Activated CD4-positive, alpha-beta T cell treated with anti-CD3 and anti-CD28 coated beads, Interleukin-10, Interleukin-2, amounts not matched to agents 100 ng/mL and 50 ng/mL, durations not matched to agents 16 hours and 8 hours (primary cell): ENCODE measurements at places on chromosomes 4 and X.

DNA sequence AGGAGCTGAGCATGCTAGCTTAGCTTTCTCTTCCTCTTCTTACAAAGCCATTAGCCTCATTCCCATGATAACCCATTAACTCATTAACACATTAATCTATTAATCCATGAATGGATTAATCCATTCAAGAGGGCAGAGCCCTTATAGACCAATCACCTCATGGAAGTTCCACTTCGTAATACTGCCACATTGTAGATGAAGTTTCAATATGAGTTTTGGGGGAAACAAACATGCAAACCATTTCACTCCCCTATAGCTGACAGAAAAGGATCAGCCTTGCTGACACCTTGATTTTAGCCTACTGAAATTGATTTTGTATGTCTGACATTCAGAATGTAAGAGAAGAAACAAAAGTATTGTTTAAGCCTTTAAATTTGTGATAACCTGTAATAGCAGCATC is 251.8 kb upstream of the GALNTL6 start:
- no peak for DNase-seq

DNA sequence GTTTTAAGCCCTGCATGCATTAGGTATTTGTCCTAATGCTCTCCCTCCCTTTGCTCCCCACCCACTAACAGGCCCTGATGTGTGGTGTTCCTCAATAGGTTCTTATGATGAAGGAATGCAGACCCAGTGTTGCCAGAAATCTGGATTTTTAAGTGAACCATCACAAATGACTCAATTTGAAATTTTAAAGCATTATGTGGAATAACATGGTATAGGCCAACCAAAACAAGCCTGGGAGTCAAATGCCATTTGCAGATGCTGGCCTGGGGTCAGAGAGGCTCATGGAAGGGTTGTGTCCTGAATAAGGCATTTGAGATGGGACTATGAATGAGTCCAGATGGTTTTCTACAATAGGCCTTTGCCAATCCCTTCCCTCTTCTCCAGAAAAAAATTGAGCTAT is 179.6 kb downstream of the SHROOM3 start:
- DNase-seq: no peak

DNA sequence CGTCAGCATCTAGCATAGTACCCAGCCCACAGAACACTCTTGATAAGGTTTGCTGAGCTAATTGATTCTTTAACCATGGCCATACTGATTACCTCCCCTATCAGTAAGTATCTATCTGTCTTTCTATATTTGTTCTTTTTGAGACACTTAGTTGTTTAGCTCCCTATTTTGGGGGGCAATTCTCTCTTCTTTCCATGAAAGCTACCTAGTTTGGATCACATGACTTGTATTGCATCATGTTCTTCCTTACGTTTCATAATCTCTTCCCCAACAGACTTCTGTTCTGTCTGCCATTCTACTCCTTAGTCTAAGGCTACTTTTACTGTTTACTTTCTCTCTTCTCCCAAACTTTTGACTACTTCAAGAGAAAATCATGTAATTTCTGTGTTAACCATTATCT is 39.0 kb downstream of the TBC1D19 start:
- no peak for DNase-seq

GRCh38 chrX:135315864-135316263 is 6.6 kb downstream of the ETDC start:
- DNase-seq: no peak

DNA sequence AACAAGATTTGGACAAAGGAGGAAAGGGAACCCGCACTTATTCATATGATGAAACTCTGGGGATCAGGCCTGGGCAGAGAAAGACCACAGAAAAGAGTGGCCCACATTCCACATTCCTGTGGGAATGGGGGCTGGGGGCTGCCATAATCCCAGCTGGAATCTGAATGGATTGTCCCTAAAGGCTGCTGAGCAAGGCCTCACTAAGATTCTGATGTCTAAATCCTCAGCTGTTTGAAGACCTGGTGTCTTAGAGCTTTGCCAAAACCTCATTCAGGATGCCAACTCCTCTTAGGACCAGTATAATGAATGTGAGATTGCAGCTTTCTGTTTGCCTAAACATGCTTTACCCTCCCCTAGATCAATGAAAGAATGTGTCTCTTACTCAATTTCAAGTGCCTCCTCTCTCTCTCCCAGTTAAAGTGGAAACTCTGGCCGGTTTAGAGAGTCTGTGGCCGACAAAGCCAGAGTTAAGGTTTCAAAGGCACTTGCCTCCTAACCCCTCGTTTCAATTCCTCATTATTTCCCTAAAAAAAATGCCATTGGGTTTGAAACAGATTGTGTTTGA is 33.3 kb upstream of the GPC4 start:
- no peak for DNase-seq

DNA sequence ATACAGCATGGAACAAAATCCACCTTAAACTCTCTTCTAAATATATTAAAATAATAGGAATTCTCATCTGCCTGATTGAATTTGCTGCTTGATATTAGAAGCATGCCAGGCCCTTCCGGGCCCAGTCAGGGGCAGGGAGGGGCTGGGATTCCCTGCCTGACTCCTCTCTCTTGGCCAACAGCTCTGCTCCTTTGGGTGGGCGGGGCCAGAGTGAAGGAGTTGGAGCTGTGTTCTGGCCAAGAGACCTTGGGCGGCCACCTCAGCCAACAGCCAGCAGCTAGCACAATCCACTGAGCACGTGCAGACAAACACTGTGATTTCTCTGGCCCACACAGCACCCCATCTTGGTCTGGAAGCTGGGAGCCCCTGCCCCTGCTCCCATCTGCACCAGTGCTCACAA is 140.3 kb downstream of the PJA1 start:
- no peak for DNase-seq
